ENCODE measurements at places on chromosomes 3 and 15. TPM values are rescaled to one million over a fixed set of nuclear protein-coding genes. Genes with fewer than 3 reads are reported as not detected.

- peaks cover 4% of the 10 kb centered on the region for H3K4me1 ChIP-seq
- no peak for DNase-seq
- no peak overlapping the region for H3K4me3 ChIP-seq
- H3K27me3 ChIP-seq, result no peaks in the 10 kb centered on the region
- H3K27ac ChIP-seq, result no peak overlapping the region
- no peaks in the 10 kb centered on the region for H3K36me3 ChIP-seq
These were observed 5.7 kb upstream of the DCUN1D1 start for GRCh38 chr3:182986021-182986420.

DNA sequence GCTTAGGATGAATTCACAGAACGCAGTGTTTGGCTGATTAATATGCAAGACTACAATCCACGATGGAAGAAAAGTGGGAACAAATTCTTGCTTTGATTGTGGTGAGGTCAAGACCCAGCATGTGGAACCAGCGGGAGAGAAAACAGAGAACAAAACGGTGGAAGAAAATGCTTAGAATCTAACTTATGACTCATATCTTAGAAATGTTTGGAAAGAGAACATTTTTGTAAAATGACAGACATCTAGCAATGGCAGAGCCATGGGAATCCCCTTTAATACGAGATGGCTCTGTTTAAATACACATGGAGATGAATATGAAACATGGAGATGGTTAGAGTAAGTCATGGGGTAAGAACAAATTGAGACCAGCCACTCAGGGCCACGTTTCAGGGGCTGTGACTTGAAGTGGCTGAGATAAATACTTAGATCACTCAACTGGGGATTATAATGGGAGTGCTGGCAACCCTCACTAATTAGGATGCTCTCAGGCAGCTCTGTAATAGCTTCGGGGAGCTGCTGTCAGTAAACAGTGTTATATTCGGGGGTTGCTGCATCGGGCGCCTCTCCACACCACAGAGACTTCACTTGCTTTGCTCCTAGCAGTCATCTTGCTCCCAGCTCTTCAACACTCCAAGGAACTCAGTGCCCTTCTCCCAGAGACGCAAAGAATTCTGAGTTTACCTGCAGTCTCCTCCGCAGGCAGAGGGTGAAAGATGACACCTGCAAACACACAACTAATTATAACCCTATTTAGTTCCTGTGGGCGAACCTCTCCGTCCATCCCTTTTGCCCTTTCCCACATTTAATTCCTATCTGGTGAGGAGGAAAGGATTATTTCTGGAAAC is 68.0 kb upstream of the ONECUT1 start:
- no peak overlapping the region for H3K4me3 ChIP-seq
- H3K4me1 ChIP-seq, result no peaks in the 10 kb centered on the region
- H3K36me3 ChIP-seq, result no peaks in the 10 kb centered on the region
- H3K27ac ChIP-seq, result no peak overlapping the region
- no peak for DNase-seq

DNA sequence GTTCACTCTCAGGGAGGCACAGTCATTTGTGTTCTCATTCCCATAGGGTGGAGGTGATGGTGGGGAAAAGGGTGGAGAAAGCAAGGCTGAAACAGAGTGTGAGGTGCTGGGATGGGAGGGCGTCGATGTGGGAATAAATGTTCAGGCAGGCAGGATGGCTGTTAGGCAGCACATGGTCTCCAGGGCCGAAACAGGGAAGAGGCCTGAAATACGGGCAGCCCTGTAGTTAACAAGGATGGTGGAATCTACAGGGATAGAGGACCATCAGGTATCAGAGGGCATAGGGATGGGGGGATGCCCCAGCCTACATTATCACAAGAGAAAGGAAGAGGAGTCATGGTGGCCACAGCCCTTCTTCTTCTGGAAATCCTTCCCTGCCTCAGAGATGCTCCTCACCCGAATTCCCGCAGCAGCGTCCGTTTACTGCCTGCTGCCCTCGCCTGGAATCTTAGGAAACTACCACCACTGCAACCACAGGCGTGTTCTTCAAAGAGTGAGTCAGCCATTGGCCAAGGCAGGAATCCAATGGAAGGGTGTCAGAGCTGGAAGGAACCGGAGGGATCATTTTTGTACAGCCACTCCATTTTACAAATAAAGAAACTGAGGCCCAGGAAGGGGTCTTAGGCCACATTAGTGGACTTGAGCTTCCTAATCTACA is 49.7 kb upstream of the POMGNT2 start:
- no peaks in the 10 kb centered on the region for H3K36me3 ChIP-seq
- H3K27me3 ChIP-seq, result peaks cover 6% of the 10 kb centered on the region
- H3K4me3 ChIP-seq, result no peak overlapping the region
- H3K4me1 ChIP-seq, result no peaks in the 10 kb centered on the region
- DNase-seq, result no peak

- no peaks in the 10 kb centered on the region for H3K36me3 ChIP-seq
- no peak for DNase-seq
- no peak overlapping the region for H3K4me3 ChIP-seq
- peaks cover 11% of the 10 kb centered on the region for H3K27me3 ChIP-seq
These were observed 176.1 kb downstream of the DOCK3 start for GRCh38 chr3:50850639-50851511.

DNA sequence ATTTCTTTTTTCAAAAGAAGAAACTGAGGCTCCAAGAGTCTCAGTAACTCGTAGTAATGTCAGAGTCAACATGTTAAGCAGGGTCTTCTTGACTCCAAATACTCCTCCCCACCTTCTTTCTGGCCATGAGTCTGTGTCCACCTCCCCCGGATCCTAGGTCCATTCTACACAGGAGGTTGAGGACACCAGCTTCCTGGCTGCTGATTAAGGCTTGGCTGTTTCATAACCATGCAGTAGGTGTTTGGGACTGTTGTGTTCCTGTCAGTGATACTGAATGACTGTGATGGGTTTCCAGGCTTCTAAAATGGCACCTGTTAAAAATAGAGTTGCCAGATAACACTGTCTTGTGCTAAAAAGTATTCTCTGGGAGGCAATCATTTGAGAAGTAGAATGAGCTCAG is 130.8 kb upstream of the IL12A start:
- no peak overlapping the region for H3K4me3 ChIP-seq
- H3K27me3 ChIP-seq, result peaks cover 51% of the 10 kb centered on the region
- no peak overlapping the region for H3K27ac ChIP-seq
- H3K36me3 ChIP-seq, result no peaks in the 10 kb centered on the region

- H3K36me3 ChIP-seq, result peaks cover 23% of the 10 kb centered on the region
- H3K27me3 ChIP-seq, result no peaks in the 10 kb centered on the region
- H3K27ac ChIP-seq, result peak overlapping the region; percentile 87
- H3K4me1 ChIP-seq, result peaks cover 48% of the 10 kb centered on the region
- no peak overlapping the region for H3K4me3 ChIP-seq
These were observed 13.8 kb upstream of the TNFSF10 start for GRCh38 chr3:172536993-172537419.

- H3K4me1 ChIP-seq, result peaks cover 46% of the 10 kb centered on the region
- no peak overlapping the region for H3K4me3 ChIP-seq
- peak; percentile 78 for DNase-seq
- H3K27me3 ChIP-seq, result no peaks in the 10 kb centered on the region
These were observed 130.2 kb upstream of the TPRG1 start for GRCh38 chr3:189041482-189042090.

DNA sequence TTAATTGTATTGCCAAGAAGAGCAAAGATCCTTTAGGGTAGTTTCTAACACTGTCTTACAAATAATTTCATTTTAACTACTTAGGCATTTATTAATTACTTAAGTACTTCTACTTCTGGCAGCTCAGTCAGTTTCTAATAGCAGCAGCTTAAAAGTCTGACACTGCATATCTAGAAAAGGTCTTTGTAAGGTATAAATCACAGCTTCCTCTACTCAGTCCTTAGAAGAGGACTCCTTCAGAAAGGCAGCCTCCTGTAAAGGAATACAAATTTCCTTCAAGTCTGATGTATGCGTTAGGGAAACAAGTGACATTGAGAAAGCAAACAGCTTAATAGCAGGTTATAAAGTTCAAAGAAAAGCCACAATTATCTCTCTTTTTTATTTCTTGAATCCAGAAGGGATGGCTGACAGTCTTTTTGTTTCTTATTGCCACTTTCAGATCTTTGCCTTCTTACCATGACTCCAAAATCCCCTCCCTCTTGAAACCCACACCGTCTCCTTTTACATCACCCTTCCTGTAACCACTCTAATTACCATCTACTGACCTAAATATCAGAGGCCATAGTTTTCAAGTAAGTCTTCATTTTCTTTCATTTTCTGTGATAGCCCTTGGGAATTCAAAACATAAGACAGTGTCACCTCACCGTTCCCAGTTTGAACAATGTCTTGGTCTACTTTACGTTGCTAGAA is 109.5 kb downstream of the CGGBP1 start:
- peaks cover 13% of the 10 kb centered on the region for H3K27me3 ChIP-seq
- no peaks in the 10 kb centered on the region for H3K36me3 ChIP-seq
- no peak for DNase-seq
- no peak overlapping the region for H3K4me3 ChIP-seq
- H3K4me1 ChIP-seq, result no peaks in the 10 kb centered on the region
- no peak overlapping the region for H3K27ac ChIP-seq

GRCh38 chr3:119483101-119483500 is 14.3 kb downstream of the POGLUT1 start:
- no peak for DNase-seq
- H3K27ac ChIP-seq, result no peak overlapping the region
- H3K4me1 ChIP-seq, result peaks cover 2% of the 10 kb centered on the region
- no peak overlapping the region for H3K4me3 ChIP-seq
- no peaks in the 10 kb centered on the region for H3K27me3 ChIP-seq

DNA sequence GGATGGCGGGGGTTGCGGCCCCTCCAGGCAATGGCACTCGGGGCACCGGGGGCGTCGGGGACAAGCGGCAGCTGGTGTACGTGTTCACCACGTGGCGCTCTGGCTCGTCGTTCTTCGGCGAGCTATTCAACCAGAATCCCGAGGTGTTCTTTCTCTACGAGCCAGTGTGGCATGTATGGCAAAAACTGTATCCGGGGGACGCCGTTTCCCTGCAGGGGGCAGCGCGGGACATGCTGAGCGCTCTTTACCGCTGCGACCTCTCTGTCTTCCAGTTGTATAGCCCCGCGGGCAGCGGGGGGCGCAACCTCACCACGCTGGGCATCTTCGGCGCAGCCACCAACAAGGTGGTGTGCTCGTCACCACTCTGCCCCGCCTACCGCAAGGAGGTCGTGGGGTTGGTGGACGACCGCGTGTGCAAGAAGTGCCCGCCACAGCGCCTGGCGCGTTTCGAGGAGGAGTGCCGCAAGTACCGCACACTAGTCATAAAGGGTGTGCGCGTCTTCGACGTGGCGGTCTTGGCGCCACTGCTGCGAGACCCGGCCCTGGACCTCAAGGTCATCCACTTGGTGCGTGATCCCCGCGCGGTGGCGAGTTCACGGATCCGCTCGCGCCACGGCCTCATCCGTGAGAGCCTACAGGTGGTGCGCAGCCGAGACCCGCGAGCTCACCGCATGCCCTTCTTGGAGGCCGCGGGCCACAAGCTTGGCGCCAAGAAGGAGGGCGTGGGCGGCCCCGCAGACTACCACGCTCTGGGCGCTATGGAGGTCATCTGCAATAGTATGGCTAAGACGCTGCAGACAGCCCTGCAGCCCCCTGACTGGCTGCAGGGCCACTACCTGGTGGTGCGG is 1.9 kb downstream of the CHST2 start:
- H3K4me3 ChIP-seq, result peak overlapping the region; percentile 47
- H3K27me3 ChIP-seq, result peaks cover 48% of the 10 kb centered on the region
- DNase-seq, result peak; percentile 64
- peaks cover 29% of the 10 kb centered on the region for H3K4me1 ChIP-seq

GRCh38 chr3:81245043-81245442 is 516.4 kb downstream of the GBE1 start:
- H3K27me3 ChIP-seq, result no peaks in the 10 kb centered on the region
- H3K27ac ChIP-seq, result no peak overlapping the region

DNA sequence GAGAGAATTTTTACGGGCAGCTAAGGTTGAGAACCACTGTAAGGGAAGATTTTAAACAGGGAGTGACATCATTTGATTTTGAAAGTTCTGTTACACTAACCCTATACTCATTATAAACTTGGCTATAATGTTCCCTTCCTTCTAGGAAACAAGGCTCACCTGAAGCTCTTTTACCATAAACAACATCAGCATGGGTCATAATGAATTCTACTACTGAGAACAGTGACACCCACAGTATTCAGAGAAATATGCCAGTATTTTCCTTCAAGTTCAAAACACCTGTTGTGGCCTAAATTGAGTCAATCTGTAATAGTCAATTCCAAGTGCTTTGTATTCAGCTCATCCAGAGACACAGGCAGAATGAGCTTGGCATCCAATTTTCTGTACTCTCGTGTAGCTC is 175.3 kb upstream of the STT3B start:
- no peak for DNase-seq
- H3K4me3 ChIP-seq, result no peak overlapping the region
- peaks cover 10% of the 10 kb centered on the region for H3K36me3 ChIP-seq
- H3K27ac ChIP-seq, result peak overlapping the region; percentile 17
- H3K27me3 ChIP-seq, result no peaks in the 10 kb centered on the region
- peaks cover 24% of the 10 kb centered on the region for H3K4me1 ChIP-seq

GRCh38 chr15:63145426-63145825 is 11.9 kb downstream of the RPS27L start:
- H3K27ac ChIP-seq, result no peak overlapping the region
- peaks cover 9% of the 10 kb centered on the region for H3K4me1 ChIP-seq
- no peak for DNase-seq
- no peaks in the 10 kb centered on the region for H3K27me3 ChIP-seq
- peaks cover 51% of the 10 kb centered on the region for H3K36me3 ChIP-seq

DNA sequence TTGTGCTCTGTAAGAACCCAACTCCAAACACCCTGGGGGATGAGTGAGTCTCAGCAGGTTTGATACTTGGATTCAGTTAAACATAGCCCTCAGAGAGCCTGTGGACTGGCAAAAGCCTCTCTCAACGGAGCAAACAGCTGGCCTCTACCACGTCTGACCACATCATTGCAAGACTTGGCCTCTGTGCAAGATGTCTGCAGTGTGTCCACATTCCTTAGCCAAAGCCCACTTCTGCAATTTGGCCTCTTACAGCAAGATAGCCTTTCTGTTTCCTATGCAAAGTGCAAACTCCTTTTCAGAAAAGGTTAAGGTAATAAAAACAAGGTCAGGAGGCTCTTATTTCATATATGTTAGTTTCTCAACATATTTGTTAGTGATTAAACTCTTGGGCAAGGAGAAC is 27.9 kb downstream of the FBN1 start:
- no peaks in the 10 kb centered on the region for H3K36me3 ChIP-seq
- DNase-seq, result no peak
- H3K27ac ChIP-seq, result no peak overlapping the region
- peaks cover 9% of the 10 kb centered on the region for H3K27me3 ChIP-seq
- no peak overlapping the region for H3K4me3 ChIP-seq

GRCh38 chr15:44727485-44728231 is 8.7 kb upstream of the TRIM69 start:
- peak overlapping the region; percentile 99 for H3K4me3 ChIP-seq
- DNase-seq, result no peak
- peaks cover 70% of the 10 kb centered on the region for H3K4me1 ChIP-seq
- peaks cover 57% of the 10 kb centered on the region for H3K36me3 ChIP-seq
- H3K27ac ChIP-seq, result peak overlapping the region; percentile 100

- H3K4me3 ChIP-seq, result peak overlapping the region; percentile 70
- no peak overlapping the region for H3K27ac ChIP-seq
- H3K4me1 ChIP-seq, result peaks cover 77% of the 10 kb centered on the region
These were observed 4.1 kb downstream of the CD80 start for GRCh38 chr3:119555309-119555735.

Gene FAM98B
- total RNA-seq, result 33.2 TPM

Gene NR1D2
- 8.2 TPM for total RNA-seq

Gene CA12
- total RNA-seq, result 0.20 TPM

Gene A4GNT
- not detected for total RNA-seq

Gene CFAP100
- total RNA-seq, result not detected

Gene GPR149
- total RNA-seq, result not detected

Data from activated CD4-positive, alpha-beta memory T cell treated with anti-CD3 and anti-CD28 coated beads, Interleukin-2, amount 10 ng/mL, durations not matched to agents 7 days and 5 days (primary cell).